ENCODE measurements at places on chromosomes 1 and 21. TPM values are rescaled to one million over a fixed set of nuclear protein-coding genes. Genes with fewer than 3 reads are reported as not detected.

The ZNF593OS gene
- total RNA-seq, result not detected

The ATP5PF gene
- 36.4 TPM for total RNA-seq

The RIMS3 gene
- 2.1 TPM for total RNA-seq

The PLA2G2C gene
- not detected for total RNA-seq

The ESRRG gene
- total RNA-seq, result not detected

DNA sequence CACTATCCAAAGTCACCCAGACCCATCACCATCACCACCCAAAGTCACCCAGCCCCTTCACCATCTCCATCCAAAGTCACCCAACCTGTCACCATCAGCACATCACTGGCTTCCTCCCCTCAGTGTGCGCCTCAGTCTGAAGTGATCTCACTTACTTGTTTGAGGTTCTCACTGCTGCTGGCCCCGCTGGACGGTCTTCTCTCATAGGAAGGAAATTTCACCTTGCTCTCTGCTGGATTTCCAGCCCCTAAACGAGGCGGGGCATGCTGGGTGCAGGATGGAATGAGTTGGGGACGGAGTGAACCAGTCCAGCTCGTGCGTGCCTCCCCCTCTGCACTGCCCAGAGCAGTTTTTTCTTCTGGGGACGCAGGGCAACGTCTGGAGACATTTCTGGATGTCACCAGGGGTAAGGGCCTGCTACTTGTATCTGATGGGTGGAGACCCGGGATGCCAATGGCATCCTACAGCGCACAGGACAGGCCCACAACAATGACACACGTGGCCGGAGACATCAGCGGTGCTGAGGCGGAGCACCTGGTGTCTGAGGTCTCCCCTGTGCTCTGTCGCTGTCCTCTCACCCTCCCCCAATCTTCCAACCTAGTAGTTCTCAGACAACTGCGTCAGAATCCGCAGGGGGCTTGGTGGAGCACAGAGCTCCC, 38.6 kb downstream of the PDE9A start:
- no peak for DNase-seq

DNA sequence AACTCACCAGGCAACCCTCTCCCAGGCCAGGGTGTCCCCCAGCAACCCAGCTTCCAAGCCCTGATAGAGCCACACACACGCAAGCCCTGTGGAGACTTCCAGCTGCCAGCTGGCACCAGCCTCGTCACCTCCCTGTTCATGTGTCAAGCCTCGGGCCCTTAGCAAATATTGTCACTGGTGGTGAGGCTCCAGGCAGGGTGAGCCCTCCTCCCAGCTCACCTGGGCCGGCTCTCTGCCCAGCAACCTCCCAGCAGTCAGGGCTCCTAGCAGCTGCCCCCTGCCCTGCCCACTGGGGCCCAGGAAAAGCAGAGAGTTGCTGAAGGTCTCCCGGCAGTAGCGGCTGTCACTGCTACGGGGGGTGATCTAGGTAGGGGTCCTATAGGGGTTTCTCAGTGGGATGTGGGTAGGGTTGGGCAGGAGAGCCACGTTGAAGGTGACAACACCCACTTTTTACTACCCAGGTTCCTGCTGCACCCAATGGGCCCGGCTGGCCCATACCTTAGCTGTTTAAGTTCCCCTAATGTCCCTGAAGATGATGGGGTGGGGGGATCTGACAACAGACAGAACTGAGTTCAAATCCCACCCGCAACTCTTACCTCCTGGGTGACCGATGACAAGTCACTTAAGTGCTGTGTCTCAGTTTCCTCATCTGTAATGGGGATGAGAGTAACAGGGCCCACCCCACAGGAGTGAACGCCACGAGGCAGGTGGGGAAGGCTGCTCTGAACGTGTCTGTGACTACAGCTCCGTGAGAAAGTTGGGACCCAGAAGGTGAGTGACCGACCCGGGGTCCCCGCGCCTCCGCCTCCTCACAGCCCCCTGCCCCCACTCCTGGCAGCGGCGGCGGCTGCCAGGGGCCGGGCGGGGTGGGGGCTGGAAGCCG, 678 bp downstream of the TTC39A start:
- DNase-seq, result no peak

DNA sequence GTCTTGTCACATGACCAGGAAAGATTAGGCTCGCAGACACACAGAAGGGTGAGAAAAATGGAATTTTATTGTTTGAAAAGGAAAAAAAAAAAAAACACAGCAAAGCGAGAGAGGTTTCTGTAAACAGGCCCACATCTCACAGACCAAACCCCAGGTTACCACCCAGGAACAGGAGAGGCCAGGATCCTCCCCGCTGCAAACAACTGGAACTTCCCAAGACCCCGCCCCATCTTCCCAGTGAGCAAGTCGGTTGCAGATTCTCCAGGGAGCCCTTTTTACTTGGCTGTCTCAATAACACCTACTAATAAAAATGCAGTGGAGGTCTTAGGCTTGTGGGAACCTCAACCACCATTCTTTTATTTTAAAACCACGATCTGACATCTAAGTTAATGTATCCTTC, 84.7 kb upstream of the ETS2 start:
- no peak for DNase-seq

DNA sequence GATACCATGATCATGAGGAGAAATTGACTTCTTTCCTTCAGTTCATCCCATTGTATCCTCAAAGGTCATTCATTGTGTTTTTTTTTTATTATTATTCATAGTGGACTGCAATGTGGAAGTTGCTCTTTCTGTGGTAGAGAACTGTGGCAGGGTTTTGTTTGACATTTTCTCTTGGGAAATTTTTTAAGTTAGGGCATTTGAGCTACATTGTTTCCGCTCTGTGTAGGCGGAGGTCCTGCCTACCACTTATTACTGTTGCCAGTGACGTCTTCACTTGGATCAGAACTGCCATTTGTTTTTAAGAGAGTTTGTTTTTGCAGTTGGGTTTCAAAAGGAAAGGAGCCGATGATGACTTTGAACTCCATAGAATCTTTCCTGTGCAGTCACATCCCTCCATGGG, 287.4 kb upstream of the FMN2 start:
- no peak for DNase-seq

GRCh38 chr1:205766038-205766437, 9.2 kb downstream of the RAB29 start:
- DNase-seq, result no peak

- DNase-seq, result no peak
Observed at GRCh38 chr1:240385985-240386978, 225.7 kb downstream of the GREM2 start.

DNA sequence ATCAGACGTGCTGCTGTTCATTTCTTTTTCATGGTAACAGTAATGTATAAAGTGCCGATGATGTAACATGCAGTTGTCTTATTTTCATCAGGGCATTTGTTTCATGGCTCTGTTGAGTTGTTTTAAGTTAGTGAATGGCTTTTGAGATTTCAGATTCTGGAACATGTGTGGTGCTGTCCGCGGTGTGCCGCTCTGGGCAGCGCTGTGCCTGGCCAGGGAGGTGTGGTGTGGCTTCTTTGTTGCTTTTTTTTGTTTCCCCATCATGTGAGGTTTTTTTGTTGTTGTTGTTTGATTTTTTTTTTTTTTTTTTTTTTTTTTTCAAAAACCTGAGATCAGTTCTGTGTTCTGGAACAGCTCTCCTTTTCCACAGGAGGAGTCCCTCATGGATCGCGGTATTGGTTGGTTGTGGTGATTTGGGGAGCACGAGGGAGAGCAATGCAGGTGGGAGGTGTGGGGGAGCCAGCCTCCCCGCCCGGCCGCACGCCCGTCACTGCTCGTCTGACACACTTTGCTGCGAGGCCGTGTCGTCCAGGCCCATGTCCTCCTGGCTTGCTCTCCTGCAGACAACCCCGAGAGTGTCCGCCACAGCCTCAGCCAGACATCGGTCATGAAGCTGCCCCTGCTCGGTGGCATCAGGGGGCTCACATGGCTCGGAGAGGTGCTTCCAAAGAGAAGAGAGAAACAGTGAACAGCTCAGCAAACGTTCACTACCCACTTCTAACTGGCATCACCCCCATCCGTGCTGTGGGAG, 33.6 kb downstream of the NTPCR start:
- no peak for DNase-seq

- DNase-seq, result peak; percentile 5
Observed at GRCh38 chr1:47174656-47175020, 15.2 kb downstream of the PDZK1IP1 start.

GRCh38 chr1:114344656-114345055, 166.3 kb downstream of the TRIM33 start:
- DNase-seq, result no peak

DNA sequence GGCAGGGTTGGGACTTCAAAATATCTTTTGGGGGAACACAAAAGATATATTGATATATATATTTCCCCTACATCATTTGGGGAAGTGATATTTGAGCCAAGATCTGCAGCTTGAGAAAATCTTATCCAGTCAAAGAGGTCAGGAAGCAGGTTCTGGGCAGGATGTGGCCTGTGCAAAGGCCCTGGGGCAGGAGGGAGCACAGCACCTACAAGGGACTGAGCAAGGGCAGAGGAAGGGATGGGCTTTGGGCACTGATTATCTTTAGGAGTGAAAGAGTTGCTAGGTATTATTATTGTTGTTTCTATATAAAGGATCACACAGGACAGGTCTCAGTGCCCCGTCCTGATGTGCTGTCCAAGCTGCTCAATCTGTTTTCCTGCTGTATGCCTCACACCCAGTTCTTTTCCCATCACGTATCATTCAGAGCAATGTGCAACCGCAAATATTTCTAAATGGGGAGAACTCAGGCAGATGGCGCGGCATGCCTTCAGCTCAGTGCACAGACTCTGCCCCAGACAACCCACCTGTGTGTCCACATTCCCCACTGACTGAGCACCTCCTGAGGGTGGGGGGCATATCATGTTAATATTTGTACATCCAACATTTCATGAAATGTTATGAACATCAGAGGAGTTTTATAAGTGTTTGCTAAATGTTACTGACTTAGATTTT, 28.1 kb upstream of the GPR137B start:
- DNase-seq, result no peak

- no peak for DNase-seq
Observed at GRCh38 chr1:115210302-115210711, 121.0 kb upstream of the TSPAN2 start.

DNA sequence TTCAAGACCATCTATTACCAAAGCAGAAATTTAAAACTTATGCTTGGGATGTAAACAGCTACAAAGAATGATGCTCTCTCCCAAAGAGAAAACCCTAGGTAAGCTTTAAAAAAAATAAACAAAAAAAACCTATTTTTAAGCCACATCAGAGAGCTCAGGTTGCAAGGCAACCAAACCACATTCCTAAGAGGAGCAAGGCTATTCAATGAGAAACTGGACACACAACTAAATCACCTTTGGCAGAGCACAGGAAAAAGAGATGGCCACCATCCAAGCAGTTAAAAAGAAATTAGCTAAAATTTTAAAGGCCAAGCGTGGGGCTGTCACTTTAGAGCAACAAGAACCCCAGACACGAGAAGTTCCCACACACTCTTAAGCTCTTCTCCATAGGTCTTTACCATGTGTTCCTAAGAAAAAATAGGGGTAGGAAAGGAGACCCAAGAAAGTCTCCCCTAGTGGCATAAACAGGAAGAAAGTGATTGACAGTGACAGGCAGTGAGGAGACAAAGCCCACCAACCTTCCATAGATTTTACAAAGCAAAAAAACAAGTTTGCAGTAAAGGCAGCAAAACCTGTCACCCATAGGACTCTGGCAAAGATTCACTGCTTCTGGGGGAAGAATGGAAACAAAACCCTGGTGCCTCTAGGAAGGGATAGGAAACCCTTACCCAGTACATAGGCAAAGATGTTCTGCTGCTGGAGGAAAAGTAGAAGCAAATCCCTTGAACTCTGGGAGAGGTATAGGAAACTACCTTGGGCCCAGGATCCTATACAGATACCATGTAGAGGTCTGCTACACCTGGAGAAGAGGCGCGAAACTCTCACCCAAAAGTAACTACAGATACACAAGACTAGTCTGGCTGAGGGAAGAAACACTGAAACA, 68.5 kb downstream of the FOXJ3 start:
- no peak for DNase-seq

GRCh38 chr1:237858992-237859391, 31.7 kb downstream of the ZP4 start:
- no peak for DNase-seq

All from natural killer cell (primary cell).